ENCODE measurements at places on chromosomes 3 and 15. TPM values are rescaled to one million over a fixed set of nuclear protein-coding genes. Genes with fewer than 3 reads are reported as not detected.

Gene ATP13A4
- total RNA-seq: 9.2 TPM

Gene PSMD6
- total RNA-seq: 123 TPM

Gene MNS1
- total RNA-seq: 2.4 TPM

Gene GABRB3
- total RNA-seq: 10.9 TPM

DNA sequence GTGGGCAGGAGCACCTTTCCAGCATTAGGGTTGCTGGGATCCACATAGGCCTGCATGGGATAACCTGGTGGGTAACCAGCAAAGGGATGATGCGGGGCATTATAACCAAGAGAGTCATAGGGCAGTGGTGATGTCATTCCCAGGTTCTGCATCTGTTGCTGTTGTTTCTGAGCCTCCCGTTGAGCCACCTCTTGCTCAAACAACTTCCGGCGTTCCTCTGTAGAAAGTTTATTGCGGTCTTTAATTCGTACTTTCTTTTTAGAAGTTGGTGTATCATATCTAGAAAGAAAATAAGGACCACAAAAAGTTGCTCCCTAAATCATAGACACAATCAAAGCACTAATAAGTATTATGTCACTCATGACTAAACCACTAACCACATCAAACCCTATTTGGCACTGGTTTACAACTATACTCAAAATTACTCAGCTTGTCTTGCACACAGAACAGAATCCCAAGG, 77.8 kb downstream of the NBEAL2 start:
- H3K36me3 ChIP-seq: no peaks in the 10 kb centered on the region
- no peak overlapping the region for H3K4me3 ChIP-seq
- no peaks in the 10 kb centered on the region for H3K27me3 ChIP-seq
- H3K4me1 ChIP-seq: no peaks in the 10 kb centered on the region

DNA sequence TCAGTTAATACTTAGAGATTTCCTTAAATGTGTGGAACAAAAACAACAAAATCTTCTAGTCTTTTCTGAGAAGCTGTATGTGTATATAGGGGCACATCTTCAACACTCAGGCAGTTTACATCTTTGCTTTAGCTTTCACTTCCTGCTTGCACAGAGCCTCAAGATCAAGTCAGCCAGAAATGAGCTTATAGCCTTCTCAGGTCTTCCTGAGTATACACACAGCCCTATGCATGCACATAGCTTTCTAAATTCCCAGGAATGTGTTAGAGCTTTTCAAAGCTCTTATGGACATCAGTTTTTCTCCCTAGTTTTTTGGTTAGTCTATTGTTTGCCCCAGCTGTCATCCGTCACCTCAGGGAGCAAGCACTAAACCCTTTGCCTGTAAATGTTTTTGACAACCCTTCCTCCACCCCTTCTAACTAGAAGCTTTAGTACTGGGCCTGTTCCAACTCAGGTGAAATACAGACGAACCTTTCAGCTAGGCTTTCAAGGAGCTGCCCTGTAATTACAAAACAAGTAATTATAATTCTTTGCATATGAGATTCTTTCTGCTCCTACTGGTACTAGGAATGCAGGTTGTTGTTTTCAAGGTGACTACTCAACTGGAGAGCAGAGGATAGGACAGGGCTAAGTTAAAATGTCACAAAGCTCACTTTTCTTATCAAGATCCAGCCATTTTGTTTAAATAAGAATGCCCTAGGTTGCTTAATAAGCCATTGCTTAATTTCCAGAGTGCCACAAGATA, 22.6 kb upstream of the MTMR10 start:
- no peak overlapping the region for H3K4me3 ChIP-seq
- H3K27ac ChIP-seq: peak overlapping the region; percentile 7
- no peaks in the 10 kb centered on the region for H3K27me3 ChIP-seq
- no peaks in the 10 kb centered on the region for H3K36me3 ChIP-seq
- DNase-seq: no peak

Data from pancreas (tissue), 10 donors.